H9 (cell line): ENCODE measurements at places on chromosomes 5 and 9.

DNA sequence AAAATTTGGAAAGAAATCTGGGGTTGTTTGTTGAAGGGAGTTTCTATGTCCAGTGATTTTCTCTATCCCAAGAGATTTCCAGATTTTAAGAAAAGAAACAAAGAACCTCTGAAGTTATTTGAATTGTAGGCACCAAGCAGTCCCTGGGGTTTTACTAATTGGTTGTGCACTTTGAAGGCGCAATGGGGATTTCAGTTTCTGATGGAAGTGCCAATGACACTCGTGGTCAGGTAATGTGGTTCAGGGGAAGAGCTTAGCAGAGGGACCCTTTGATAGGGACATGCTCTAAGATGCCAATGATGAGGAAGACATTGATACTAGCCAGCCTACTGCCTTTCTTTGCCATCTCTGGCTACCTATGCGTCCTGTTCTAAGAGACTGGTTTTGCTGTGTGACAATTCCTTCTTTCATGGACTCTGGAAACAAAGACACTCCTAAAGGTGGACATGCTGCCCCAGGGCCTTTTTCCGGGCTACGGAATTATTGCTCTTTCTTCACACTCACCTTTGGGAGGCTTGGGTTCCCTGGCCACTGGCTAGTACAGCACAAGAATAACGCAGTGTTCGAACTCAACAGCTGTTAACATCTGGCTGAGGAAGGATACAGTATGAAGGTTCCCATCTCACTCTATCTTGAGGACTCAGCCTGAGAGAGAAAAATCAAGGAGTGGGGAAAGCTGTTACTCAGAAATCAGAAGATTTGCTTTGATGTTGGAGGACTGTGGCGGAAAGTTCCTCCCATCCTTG lies 6.9 kb upstream of the TRAF1 start:
- no peak for DNase-seq

DNA sequence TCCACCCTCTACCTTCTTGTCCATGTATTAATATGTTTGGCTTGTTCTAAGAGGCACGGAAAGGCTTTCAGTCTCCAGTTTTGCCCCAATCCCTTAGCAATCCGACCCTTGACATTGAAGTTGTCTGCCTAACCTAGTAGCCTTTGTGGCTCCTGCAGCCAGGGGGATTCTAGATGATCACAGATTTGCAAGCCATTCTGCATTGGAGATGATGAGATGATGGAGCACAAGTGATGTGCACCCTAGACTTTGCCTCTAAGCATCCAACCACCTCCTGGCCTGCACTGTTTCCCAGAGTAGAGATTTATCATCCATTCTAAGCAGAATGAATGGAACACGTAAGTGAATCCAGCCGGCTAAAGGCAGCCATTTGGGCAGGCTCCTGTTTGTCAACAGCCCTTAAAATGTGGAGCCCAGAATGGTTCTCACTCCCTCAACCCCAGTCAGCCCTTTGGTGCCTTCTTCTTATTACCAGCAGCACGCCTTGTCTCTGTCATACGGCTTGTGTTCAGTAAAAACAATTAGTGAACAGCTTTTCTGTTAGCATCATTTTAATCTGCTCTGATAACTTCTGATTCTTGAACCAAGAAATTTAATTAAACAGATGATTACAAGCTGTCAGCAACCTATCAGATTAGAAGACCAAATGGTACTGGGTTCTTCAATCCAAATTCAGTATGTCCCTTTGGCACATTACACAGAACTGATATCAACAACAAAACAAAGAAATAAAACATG lies 5.7 kb upstream of the TRAF1 start:
- no peak for DNase-seq

DNA sequence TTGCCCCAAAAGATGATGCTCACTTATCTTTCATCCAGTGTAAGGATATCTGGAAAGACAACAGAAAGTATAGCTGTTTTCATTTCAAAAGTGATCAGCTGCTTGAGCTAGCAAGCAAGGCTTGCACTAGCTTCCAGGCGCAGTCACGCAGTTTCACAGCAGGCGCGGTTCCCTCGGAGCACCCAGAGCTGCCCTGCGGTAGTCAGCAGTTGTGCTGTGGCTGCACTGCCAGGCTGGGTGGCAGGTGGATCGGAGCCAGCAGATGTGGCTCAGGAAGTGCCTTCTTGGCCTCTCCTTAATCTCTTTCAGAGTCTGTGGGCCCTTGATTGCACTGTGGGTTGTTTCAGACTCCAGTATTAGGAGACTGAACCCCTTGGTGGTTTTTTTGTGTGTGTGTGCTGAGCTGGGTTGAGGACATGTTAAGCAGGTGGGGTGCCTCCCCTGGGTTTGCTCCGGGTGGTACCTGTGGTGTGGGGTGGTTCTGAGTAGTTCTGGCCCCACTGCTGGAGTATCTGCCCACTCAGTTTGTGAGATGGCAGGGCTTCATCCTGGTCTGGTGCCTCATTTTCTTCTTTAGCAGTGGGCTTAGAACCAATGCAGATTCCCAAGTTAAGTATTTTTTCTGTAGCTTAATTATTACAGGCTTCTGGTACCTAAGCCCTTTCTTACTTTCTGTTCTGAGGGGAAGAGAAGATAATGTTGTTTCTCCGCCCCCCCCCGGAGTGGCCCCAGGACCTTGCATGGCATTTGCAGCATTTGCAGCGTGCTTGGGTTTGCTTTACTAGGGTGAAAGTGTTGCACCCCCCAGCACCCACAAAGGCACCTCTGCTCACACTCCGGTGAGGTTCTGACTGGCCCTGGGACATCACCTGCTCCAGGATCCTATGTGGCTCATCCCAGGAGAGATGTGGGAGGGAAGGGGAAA lies 16.4 kb downstream of the TENT4A start:
- DNase-seq = no peak

DNA sequence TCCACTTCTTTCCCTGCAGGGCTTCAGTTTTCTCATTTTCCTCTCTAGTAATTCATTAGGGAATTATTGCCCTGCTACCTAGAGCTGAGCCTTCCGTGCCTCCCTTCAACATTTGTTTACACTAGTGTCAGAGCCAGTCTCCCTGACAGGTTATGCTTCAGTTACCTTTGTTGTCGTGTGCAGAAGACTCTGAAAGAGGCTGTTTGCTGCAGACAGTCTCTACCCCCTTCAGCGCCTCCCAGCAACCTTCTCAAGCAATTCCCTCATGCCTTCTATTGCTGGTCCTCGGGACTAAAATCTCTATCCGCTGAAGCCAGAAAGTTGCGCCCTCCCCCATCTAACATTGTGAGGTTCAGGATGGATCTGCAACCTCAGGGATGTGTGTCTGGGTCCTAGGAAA lies 12.8 kb downstream of the RALGPS1 start:
- no peak for DNase-seq

DNA sequence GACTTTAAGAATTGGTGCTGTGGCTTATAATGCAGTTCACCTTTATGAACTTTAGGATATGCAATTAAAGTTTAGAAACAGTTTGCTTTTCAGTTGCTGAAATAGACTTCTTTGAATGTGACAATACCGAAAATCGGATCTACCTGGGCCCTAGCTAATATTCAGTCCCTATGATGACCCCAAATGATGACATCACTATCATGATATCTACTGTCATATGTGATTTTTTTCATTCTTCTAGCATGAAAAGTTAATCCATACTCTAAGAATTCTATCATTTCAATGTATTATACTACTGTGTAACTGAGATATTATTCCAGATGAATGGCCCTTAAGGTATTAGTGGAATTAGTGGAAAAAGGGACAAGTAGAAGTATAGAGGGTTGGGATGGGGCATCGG lies 487.2 kb upstream of the TUSC1 start:
- DNase-seq = no peak

DNA sequence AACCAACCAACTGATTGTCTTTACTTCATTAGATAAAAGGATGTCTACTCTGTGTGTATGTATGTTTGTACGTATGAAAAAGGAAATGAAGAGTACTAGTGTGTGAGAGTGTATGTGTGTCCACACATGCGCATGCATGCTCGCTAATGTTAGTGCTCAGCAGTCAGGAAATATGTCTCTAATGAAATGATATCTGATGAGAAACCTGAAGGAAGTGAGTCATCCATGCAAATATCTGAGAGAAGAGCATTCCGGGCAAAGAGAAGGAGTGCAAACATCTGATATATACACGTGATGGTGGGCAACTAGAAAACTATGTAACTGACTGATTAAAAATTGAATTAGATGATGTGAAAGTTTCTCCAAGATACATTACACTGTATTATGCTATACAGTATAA lies 29.6 kb upstream of the UGCG start:
- DNase-seq = no peak

DNA sequence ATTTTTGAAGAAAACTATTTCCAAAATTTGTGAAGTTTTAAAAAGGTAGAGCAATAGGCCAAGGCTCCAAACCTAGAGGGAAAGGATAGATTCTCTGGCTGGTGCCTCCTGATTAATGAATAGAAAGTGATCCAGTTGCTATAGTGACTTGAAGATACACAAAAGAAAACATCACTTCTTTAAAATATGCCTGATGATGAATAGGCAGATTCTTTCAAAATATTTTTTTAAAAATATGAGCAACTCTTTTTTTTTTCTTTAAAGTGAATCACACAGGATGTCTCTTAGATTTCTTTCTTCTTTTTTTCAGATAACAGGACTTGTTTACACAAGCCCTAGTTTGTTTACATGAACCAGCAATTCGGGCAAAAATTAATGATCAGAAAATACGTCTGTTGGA lies 124.4 kb downstream of the RFK start:
- no peak for DNase-seq

GRCh38 chr5:141196363-141196762 lies 3.1 kb upstream of the PCDHB11 start:
- DNase-seq = no peak

- DNase-seq = peak; percentile 85
Measured at GRCh38 chr5:127290019-127290945, at the start of gene MEGF10. TSS of gene MEGF10 (plus strand) at chr5:127290796. CDS start at chr5:127331309, 40,513 bp downstream.

DNA sequence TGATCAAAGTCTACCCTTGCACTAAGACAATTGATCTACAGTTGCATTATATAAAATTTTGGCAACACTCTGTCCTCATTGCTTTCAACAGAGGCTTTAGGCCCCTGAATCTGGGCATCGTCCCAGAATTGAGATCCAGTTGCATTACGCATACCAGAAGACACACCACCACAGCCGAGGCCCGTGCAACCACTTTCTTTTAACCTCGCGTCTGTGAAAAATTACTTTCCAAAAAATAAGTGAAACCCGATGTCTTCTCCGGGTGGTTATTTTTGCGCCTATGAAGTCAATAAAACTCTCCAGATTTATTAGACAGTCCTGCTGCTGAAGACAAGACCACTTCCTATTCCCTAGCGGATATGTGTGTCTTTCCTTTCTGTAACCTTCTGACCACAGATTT lies 52.1 kb upstream of the NFIB start:
- no peak for DNase-seq

GRCh38 chr5:93404246-93404645 lies 176.8 kb downstream of the NR2F1-AS1 start:
- no peak for DNase-seq

- no peak for DNase-seq
Measured at GRCh38 chr5:71751422-71751821, 32.3 kb downstream of the CARTPT start.

GRCh38 chr5:164370841-164371240 lies 865.4 kb downstream of the MAT2B start:
- DNase-seq = no peak

GRCh38 chr5:80963966-80964481 lies 3.9 kb downstream of the RASGRF2 start:
- DNase-seq = no peak

DNA sequence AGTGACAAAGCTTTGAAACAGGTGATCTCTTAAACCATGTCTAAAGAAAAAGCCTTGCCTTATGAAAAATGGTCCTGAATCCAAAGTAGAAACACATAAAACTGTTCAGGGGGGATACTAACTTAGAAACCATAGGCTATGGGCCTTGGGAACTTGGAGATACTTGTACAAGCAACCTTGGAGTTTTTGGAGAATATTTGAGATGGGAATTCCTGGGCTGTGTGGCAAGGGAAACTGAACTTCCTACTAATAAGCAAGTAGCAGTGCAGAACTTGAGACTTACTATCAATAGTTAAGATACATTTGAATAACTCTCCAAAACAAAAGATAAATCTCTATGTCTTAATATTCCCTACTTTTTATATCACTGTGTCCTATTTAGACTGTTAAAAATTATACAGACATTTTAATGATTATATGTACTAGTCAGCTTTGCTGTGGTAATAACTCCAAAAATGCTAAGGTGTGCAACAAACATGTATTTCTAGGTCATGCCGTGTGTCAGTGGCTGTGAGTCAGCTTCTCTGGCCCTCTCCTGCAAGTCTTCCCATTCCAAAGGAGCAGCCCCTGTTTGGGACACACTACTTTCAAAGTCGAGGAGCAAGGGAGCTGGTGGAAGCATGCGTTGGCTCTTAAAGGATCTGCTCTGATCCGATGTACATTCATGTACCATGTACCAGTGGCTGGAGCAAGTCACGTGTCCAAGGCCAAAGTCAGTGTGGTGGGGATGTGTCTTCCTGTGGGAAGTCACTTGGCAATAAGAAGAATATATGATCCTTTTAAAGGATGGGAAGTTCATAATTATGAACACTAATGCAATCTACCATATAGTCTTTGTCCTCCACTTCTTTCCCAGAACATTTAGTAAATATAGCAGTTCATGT lies 39.6 kb downstream of the SNX30 start:
- DNase-seq = no peak
